ENCODE measurements at places on chromosomes 1 and 21.

DNA sequence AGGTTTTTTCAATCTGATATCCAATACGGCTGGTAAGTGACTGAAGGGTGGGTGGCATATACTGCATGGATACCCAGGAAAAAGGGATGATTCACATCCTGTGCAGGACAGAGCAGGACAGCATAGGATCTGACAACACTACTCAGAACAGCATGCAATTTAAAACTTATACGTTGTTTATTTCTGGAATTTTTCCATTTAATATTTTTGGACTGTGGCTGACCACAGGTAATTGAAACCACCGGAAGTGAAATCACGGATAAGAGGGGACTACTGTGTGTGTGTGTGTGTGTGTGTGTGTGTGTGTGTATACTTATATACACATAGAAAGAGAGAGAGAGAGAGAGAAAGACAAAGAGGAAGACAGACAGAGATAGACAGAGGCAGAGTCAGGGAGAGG is 23.0 kb downstream of the ERICH3 start:
- no peak for DNase-seq

DNA sequence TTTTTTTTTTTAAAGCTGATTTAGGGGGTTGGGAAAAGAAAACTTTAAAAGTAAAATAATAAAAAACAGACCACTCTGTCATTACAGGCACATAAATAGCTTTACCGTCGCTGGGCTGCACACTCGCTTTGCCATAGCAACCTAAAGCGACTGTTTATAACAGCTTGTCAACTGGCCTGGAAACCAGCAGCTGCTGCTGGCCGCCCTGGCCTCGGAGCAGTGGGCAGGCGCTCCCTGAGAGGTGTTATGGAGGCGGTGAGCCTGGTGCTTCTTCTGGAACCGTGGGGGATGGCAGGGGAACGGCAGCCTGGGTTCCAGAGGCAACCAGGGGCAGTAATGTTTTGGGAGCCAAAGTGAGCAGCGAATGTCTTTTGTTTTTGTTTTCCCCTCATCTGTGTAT is 45.7 kb downstream of the ATP2B4 start:
- no peak for DNase-seq

DNA sequence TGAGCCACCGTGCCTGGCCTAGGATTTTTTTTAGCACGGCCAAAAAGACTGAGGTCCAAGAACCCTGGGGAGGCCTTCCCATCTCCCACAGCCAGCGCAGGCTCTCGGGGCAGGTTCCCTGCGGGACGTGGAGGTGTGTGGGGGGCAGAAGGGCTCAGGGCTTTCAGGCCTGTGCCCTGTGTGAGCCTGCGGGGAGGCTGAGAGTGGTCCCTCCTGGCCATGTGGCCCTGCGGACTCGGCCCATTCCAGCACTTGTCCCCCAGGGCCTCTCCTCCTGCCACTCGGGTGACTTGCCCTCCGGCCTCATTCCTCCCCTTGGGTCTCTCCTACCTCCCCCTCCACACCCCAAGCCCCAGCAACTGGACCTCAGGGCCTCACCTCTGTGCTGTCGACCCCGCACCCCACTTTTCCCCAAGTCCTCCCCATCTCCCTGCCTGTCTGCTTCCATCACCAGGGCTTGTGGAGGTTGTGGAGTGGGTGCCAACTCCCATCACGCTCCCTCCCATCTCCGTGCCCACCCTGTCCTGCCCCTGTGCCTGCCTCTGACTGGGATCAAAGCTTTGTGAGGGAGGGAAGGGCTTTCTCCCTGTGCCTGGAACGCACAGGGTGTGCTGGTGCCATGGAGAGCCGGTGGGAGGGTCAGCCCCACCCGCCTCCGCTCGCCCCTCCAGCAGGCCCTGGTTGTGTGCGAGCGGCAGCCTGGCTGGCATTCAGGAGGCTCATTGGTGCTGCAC is 32.2 kb upstream of the DIP2A start:
- no peak for DNase-seq

- no peak for DNase-seq
Measured at GRCh38 chr1:206901944-206902343, 4.7 kb downstream of the IL24 start.

GRCh38 chr21:21751286-21751685 is 753.1 kb downstream of the NCAM2 start:
- no peak for DNase-seq

DNA sequence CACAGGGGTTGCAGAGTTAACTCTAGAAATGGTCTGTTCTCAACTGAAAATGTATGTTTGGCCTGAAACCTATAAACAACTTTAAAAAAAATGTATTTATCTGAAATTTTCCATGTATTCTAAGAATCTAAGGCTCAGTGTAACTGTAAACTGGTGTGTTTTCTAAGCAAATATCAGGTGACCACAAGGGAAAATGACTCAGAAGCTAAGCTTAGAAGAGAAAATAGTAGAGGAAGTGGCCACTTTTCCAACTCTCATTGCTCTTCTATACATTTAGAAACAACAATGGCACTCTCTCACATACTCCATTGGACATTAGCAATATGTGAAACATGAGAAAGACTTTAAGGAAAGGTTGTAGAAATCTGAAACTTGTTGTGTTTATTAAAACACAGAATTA is 7.5 kb downstream of the TNFSF18 start:
- no peak for DNase-seq

- no peak for DNase-seq
Measured at GRCh38 chr1:182339684-182340083, 51.9 kb downstream of the GLUL start.

DNA sequence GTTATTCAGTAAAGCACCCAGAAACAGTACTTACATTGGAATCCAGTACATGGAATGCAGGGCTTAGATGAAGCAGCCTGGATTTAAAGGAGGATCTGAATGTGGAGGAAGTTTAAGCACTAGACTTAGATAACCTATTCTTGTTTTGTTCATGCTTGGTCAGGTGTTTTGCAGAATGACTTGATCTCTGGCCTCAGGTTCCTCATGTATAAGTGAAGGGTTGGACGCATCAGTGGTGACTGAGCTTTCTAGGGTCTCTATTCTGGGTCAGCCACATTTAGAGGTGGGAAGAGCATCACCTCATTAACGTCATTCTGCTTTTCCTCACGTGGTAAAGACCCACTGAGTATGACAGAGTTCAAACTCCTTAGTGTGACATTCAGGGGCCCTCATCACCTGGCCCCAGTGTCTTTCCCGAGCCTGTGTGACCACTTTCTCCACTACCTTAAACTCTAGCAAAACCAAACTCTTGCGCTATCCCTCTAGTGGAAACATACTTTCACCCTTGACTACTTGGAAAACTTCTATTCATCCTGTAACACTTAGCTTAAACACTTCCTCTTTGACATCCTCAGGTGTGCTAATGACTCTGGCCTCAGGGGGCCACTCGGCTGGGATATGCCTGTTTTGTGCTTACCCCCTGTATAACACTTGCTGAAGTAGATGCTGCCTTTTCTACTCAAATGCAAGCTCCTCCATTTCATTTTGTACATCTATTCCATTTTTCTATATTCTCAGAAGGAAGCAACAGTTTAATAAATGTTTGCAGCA is 871 bp upstream of the ERICH3 start:
- DNase-seq: no peak

- DNase-seq: no peak
Measured at GRCh38 chr1:118960026-118960561, 28.0 kb downstream of the TBX15 start.

DNA sequence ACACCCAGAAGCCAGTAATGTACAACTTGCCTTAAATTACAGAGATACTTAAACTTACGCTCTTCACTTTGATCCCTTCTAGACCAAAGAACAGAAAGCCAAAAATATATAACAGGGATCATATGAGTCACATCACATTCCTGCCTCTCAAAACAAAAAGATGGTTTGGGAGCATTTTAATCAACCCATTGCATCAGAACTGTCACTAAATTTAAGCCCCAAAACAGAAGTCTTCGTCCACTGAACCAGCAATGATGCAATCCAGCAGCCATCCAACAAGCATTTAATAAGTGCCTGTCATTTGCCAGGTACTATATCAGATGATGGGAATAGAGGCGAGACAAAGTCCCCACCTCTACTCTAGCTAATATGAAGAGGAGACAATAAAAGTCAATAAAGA is 42.7 kb upstream of the GLIS1 start:
- no peak for DNase-seq

DNA sequence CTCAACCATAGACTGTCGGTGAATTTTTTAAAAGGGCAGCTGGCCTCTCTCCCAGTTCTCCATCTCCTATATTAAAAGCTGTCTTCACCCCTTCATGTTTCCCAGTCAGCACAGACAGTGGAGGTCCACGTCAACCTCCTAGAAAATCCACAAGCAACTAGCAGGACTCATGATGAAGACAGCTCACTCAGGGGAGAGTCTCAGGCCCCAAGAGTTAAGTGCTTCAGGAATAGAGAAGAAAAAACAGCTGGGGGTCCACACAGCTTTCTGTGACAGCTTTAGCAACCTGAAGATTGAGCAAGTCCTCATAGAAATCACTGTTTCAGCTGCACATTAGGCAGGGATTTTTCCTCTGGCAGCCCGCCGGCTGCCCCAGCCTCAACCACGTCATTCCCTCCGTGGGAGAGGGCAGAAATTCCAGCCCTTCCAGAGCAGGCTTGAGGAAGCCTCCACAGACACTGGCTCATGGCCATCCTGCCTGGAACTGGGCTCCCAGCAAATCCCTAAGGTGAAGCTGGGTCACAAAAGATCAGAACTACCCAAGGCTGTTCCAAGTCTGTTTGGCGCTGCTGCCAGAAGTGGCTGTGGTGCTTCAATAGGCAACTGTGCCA is 15.2 kb downstream of the GPR161 start:
- DNase-seq: no peak

Data from stimulated activated CD4-positive, alpha-beta T cell treated with anti-CD3 and anti-CD28 coated beads, Interleukin-1b, Interleukin-23, amount 100 ng/mL, for 1 hour (primary cell).